ENCODE measurements at places on chromosomes 12 and 14.

- no peak for DNase-seq
Measured at GRCh38 chr12:124736115-124737039, 127.3 kb downstream of the SCARB1 start.

GRCh38 chr12:7171854-7172253 lies 17.6 kb upstream of the PEX5 start:
- no peak for DNase-seq

- no peak for DNase-seq
Measured at GRCh38 chr12:5051913-5052312, 8.2 kb downstream of the KCNA5 start.

- DNase-seq, result no peak
Measured at GRCh38 chr12:32947206-32948067, 50.9 kb upstream of the PKP2 start.

- no peak for DNase-seq
Measured at GRCh38 chr14:78674820-78675219, 504.6 kb downstream of the NRXN3 start.

DNA sequence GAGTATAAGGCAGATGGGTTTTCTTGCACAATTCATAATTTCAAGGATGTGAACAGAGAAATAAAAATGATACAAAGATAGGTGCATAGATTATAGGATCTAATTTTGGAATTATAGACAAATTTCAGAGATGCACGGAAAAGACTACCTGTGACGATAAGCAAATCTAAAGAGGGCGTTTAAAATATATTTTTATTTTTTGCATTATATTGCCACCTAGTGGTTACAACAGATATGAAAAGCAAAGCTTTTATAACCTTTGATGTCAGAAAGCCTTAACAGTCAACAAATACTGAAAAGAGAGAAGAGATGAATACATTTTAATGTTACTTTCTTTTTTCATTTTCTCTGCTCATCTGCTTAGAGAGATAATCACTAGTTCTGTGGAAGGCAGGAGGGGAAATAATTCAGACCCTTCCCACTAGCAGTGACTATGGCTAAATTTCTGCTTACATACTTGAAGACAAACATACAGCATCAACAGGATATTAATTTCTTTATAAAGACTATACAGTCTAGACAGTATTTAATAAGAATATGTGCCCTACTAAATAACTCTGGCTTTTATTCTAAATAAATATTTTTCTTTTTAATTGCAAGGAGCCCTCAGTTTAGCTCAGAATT lies 46.3 kb downstream of the NTS start:
- DNase-seq, result no peak

GRCh38 chr12:102299731-102300130 lies 102.1 kb upstream of the PMCH start:
- DNase-seq, result no peak

GRCh38 chr14:79418649-79419415 lies 792.5 kb downstream of the DIO2 start:
- DNase-seq, result no peak

DNA sequence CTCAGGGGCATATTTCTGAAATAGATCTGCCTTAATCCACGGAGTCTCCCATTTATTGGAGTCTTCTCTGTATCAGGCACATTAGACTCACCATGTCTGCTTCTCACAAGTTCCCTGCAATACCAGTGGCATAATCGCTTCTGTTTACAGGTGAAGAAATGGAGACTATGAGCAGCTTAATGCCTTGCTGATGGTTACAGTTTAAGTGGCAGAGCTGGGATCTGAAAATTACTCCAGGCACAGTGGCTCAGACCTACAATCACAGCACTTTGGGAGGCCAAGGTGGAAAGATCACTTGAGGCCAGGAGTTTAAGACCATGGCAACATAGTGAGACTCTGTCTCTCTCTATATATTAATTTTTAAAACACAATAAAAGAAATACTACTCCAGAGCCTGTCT lies 7.3 kb upstream of the RIC8B start:
- no peak for DNase-seq

DNA sequence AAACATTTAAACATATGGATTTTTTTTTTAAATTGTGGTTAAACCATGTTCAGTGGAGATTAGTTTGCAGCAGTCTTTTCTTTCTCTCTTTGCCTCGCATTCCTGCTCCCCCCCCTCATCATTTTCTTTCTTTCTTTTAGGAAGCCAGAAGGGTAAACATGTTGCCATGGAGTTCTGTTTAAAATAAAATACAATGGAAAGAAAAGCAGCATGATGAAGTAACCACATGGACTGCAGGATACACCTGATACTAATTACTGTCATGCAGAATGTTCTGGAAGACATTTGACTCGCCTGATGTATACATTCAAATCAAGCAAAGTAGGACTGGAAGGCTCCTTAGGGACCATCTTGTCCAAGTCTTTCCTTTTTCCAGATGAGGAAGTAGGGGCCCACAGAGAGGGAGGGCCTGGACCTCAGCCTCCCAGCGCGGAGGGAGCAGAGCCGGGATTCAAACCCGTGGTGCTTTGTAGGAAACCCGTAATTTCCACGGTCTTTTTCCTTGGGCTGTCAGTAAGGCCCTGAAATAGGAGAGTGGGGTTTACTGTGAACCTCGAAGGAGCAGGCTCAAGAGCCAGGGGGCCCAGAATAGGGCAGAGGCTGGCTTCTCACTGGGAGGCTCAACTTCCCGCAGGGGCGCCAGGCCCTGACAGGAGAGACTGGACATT lies 2.4 kb upstream of the MEG3 start:
- DNase-seq, result no peak

DNA sequence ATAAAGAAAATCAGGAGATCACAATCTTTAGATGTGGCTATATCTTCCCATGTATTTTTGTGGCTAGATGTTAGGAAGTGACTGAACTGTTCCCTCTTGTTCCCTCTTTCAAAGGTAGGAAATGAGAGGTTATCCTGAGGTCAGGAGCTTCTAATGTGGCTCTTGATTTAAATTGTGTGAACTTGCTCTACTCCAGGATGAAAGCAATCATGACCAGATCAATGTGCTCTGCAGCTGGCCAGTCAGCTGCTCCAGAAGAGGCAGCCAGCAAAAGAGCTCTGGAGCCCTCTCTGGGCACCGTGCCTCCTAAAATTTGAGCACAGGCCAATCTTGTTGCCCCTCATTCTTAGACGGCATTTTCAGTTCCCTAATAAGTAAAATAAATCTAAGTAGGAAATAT lies 32.0 kb downstream of the CDK17 start:
- no peak for DNase-seq

- DNase-seq, result no peak
Measured at GRCh38 chr12:55659486-55660385, 23.0 kb downstream of the OR10P1 start.

DNA sequence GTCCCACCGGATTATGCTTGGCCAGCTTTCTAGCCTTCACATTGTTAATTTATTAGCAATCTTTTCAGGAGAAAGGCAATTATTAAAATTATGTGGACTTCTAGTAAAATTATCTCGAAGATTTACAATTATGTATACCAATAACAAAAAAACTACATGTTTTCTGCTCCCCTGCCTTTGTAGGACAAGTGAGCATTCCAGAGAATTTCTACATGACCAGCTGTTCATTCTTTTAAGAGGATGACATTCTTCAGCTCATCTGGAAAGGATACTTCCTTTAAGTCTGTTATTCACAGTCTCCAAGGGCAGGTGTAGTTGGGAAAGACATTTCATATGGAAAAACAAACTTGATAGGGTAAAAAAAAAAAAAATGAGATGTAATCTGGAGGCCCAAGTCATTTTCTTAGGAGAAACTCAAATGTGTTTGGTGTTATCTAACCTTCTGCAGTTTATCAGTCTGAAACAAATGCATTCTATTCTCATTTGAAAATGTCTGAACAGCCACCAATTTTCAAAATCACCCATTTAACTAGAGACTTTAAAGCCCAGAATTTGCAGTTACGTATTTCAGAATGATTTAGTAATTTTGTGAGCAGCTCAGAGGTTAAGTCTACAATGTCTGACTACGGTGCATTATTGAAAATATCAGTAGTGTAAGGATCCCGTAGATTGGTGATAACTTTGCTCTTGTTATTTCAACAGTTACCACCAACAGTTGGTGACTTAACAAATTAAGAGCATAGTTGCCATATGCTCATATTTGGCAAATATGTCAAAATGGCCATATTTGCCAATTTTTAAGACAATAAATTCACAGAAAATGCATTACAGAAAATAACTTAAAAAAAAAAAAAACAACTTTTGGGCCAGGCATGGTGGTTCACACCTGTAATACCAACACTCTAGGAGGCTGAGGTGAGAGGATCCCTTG lies 1.8 kb upstream of the PHLDA1 start:
- no peak for DNase-seq

GRCh38 chr14:94473666-94474410 lies 2.2 kb downstream of the SERPINA9 start:
- DNase-seq, result no peak

DNA sequence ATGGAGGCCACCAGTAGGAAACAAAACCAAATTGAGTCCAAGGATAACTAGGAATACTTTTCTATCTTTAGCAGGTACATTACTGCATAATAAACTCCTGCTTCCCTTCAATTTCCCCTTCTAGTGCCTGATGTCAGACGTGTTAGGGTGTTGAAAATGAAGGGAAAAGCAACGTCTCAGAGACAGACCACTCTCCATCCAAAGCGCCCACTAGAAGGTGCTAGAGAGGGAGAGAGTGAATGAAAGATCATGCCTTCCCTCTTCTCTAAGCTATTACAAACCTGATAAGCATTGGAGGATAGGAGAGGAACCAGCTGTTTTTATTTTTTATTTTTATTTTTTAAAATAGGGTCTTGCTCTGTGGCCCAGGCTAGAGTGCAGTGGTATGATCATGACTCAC lies 64.1 kb downstream of the ZNF641 start:
- DNase-seq, result no peak

GRCh38 chr14:41606532-41607303 lies at the start of gene LRFN5:
Gene LRFN5 (plus strand): TSS chr14:41606876.
- DNase-seq, result no peak

DNA sequence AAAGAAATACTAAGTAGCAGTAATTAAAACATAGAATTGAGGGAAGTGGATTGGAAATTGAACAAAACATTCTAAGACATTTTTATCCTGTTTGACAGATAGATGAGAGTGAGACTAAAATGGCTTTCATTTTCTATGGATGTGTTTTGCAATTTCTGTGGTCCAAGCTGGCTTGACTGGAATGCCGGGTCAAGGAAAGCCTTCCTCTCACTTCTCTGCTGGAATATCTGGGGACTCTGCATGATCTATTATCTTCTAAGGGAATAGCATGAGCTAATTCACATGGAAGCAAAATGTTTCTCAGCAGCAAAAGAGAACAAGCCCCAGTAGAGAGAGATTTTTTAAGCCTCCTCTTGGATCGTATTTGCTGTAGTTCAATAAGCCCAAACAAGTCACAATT lies 407.9 kb upstream of the ATXN7L3B start:
- DNase-seq, result no peak

DNA sequence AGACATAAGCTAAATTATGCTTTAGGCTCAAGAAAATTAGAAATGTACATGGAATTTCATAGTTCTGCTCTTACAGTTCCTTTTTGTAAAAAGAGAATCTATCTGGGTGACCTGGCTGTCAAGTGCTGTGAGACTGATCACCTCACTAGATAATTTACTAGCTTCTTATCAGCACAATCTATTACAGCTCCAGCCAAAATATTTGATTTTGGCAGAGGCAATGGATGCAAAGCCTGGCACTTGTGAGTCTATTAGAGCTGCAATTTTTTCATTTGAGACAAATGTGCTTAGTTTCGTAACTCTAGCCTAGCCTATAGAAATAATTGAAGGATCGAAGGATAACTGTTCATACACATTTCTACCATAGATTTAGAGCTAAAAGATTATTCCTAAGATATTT lies 927.5 kb downstream of the SLC6A15 start:
- no peak for DNase-seq

GRCh38 chr12:85441741-85442140 lies 161.7 kb downstream of the ALX1 start:
- no peak for DNase-seq

DNA sequence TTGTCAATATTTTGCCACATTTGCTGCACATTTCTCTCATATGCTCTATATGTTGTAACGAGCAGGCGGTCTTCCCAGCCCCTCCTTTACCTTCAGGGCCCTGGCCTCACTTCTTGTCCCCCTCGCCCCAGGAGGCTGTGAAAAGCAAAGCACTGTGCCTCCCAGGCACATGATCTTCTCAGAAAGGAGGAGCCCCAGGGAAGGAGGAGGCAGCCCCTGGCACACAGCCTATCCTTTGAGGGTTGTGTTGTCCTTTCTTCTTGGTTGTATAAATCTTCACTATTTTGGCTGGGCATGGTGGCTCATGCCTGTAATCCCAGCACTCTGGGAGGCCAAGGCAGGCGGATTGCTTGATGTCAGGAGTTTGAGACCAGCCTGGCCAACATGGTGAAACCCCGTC lies 77.0 kb downstream of the PPP2R5C start:
- no peak for DNase-seq

- DNase-seq, result no peak
Measured at GRCh38 chr14:74141703-74142102, 56.9 kb downstream of the LIN52 start.

DNA sequence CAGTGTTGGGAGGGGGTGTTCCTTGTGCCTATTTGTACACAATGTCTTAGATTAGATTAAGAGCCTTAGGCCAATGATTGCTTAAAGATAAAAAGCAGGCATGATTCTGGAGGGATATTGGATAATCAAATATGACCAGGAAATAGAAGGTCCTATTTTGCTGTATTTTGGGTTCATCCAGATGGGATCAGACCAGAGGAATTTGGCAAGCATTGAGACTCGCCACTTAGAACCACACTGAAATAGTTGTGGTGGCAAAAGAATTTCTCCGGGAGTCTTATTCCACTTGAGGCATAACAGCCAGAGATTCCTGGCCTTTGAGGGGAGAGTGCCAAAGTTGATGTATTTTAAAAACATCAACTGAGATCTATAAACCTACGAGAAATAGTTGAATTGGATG lies 327.2 kb downstream of the RAD51B start:
- no peak for DNase-seq

DNA sequence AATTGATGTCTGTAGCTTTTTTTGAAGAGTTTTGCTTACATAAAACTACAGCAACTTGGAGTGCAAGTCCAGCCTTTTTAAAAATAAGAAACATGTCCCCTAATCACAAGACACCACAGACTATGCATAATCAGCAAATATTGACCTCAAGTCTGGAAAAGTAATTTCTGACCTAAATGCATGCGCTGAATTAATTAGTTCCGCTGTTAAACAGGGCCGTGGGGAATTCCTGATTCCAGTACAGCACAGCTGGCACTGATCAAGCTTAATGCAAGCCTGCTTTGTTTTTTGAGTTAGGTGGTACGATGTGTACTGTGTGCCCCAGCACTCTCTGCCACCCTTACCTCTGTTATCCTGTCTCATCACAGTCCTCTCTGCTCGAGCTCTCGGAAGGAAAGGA lies 9.2 kb downstream of the MLH3 start:
- no peak for DNase-seq

- no peak for DNase-seq
Measured at GRCh38 chr14:41666301-41666700, 59.6 kb downstream of the LRFN5 start.

DNA sequence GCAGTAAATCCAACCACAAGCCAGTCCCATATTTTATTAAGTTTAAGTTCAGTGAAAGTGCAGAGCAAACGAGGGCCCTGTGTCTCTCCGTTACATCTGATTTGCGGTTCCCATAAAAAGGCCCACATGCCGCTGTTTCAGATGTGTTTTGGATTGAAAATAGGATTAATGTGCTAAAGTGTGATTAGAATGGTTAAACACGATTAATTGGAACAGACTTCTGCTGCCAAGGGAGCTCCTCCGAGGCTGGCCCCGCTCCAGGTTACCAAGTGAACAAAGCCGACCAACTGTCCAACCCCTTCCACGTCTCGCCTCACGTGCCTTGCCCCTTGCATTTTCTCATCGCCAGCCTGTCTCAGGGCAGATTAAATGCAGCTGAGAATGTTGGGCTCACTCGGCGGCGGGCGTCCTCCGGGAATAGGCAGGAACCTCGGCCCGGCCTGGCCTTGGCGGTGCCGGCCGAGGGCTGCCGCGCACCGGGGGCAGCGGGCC lies 166.5 kb upstream of the GSC start:
- DNase-seq, result peak; percentile 94
